ENCODE measurements at places on chromosomes 5 and 9.

- no peak for DNase-seq
These were observed 46.8 kb downstream of the FBN2 start for GRCh38 chr5:128491291-128491690.

DNA sequence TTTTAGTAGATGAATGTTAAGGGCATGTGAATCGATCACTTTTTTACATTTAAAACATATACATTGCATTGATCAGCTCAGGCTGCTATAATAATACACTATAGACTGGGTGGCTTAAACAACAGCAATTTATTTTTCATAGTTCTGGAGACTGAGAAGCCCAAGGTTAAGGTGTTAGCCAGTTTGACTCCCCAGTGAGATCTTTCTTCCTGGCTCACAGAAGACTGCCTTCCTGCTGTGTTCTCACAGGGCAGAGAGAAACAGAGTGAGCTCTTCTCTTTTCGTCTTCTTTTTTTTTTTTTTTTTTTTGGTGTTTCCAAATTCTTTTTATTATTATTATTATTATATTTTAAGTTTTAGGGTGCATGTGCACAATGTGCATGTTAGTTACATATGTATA is 56.4 kb downstream of the SPEF2 start:
- DNase-seq: no peak

DNA sequence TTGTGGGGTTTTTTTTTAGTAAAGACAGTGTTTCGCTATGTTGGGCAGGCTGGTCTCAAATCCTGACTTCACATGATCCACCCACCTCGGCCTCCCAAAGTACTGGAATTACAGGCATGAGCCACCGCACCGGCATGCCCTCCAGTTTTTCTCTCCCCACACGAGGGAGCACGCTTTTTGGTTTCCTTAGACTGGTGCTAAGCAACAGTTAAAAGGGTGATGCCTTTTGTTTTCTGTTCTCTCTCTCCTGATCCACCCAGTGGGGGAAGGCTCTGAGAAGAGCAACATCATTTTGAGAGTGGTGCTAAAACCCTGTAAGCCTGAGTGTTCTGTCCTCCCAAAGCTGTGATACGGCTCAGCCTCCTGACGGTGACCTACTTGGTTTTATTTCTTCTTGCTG is 146.6 kb downstream of the MAN2A1 start:
- DNase-seq: no peak

DNA sequence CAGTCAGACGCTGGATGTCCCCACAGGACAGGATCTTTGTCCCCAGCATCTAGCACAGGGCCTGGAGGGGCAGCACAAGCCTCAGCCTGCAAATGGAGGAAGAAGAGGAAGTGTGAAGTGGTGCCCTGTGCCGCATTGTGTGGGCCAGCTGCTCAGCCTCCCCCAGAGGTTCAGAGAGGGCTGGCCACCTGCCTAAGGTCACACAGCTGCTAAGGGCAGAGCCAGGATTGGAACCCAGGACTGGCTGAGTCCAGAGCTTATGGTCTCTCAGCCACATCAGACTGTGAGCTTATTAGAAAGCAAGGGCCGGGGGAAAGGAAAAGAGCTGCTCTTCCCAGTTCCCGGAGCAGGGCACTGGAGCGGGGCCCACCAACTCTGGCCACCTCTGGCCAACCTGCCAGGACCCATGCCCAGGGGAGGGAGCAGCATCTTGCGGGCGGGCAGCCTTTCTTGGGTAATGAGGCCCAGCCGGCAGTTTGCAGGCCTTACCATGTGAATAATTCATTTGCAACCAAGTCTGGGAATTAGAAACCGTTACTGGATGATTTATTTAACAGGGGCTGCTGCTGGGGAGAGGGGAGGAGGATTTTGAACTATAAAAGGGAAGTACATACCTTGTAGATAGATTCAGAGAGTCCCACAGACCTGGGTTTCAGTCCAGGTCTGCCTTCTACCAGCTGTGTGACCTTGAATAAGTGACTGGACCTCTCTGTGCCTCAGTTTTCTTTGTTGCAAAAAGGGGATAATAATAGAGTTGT is 11.6 kb upstream of the CRB2 start:
- DNase-seq: no peak

DNA sequence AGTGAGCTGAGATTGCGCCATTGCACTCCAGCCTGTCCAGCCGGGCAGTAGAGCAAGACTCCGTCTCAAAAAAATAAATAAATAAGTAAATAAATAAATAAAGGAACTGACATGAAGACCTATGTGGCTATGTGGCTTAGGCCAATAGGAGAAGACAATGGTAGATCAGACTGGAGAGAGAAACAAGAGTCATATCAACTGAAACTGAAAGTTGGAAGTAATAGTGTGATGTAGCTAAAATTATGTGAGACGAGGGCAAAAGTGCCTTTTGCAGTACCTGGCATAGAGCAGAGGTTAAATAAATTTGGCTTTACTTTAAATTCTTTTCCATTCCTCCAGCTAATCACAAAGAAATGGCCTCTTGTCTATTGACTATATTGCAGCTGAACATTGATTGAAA is 7.3 kb downstream of the FBP2 start:
- DNase-seq: no peak

DNA sequence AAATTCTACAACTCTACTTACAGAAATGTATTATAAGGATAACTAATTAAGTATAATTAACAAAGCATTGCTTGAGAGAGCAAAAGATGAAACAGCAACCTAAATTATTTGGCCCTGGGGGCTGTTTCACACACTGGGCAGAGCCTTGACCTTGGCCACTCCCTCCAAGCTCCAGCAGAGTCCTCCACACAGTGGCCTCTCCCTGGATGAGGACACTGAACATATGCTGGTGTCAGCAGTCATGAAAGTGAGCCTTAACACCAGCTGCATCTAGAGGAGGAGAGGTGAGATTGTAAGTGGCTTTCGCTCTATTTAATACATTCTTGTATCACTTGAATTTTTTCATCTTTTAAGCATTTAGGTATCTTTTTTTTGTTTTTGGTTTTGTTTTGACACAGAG is 23.3 kb upstream of the ZDHHC12 start:
- DNase-seq: no peak

- no peak for DNase-seq
These were observed 313.8 kb downstream of the ARRDC3 start for GRCh38 chr5:91069364-91069763.

DNA sequence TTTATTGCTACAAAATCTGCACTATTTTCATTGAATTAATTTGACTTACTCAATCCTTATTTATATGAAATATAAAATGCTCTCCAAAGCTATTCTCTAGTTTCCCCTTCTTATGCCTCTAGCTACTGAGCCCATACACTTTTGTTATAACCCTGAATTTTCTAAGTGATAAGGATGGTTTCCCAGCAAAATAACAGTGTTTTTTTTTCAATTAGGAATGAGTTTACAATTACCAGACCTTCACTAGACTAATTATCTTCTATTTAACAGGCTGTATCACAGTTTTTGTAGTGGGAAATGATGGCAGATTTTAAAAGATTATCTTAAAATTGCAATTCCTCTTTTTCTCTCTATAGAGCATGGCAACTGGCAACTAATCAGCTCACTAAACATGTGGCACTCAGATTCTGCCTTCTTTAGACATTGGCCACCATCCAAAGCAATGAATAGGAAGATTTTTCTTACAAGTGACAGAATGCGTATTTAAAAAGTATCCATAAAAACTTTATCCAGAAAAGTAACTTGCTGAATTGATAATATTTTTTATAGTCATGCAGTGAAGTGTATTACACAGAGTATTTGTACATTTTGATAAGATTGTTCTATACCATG is 585.7 kb upstream of the ZNF608 start:
- no peak for DNase-seq

DNA sequence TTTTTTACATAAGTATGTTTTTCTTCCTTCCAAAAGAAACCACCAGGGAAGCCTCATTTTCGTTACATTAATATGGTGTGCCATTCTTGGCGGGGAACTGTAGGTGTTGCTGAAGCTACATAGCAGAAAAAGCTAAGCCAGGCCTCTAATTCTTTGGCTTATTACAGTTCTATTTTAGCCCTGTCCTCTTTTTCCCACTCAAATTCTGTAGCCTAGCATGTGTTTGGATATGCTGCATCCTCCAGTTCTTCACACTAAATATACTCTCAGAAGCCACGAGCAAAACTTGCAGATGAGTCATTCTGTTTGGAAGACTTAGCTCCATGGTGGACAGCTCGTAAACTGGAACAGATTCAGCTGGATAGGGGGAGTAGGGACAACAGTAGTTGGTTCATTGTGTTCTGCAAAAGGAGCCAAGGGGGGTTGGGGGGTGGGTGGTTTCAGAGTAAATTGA is 369.4 kb downstream of the TMEM161B start:
- DNase-seq: no peak

- DNase-seq: no peak
These were observed 571.8 kb upstream of the CDH18 start for GRCh38 chr5:20559845-20560244.

DNA sequence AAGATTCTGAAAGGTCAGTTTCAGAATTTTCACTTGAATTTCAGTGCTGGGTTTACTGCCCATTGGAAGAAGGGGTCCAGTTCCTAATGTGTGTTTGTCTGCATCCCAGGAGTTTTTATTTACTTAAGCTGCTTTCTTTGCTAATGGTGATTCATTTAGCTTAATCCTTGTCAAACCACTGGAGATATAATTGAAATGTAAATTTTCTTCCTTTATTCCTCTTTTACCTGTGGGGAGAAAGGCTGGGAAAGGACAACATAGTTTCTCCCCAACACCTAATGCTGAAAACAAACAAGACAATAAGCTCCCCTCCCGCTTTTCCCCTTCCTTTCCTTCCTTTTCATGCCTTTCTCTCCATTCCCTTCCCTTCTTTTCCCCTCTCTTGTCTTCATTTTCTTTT is 185.8 kb downstream of the KCTD16 start:
- no peak for DNase-seq

DNA sequence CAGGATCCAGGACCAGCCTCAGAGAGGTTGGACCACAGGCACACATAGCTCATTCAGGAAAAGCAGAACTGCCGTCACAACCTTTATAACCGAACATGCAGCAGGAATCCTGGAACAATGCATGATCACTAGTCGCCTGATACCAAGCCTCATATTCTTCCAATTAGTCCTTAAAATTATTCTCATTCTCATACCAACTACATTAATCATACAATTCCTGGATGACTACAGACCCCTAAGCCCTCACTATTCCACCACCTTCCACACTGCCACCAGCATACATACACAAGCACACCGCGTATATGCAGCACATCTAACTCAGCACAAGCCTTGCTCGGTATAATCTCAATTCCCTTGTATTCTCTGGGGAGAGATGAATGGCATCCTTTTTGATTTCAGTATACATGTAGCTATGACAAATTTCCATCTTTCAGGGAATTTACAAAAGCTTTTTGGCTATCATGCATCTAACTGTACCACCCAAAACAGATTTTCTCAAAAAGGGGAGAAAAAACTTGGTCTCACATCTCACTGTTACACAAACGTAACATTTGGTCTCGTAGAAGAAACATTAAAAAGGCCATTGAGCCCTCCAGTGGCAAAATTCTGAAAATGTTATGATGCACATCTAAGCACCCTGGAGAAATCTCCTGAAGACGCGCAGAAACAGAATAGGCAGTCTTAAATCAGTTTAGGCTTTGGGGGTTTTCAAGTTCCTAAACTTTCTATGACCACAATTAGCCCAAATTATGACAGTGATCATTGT is 46.2 kb downstream of the MCTP1 start:
- no peak for DNase-seq

- no peak for DNase-seq
These were observed 128.9 kb downstream of the NXNL2 start for GRCh38 chr9:88663771-88664419.

- DNase-seq: no peak
These were observed 136.5 kb upstream of the LIFR start for GRCh38 chr5:38692781-38693527.

DNA sequence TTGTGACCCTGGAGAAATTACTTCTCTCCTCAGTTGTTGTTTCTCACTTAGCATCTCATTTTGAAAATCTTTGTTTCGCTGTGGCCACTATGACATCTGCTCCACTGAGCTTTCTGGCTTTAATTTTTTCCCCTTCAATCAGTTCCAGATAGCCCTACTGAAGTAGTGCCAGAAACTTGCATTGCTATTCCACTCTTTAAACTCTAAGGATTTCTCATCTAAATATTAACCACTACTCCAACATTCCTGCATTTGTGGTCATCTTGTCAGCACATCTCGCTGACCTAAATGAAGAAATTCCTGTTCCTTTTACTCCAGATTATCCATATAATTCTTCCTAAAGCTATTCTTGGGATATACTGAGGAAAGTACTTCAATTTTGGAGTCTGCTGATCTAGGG is 15.3 kb upstream of the NOL6 start:
- no peak for DNase-seq

DNA sequence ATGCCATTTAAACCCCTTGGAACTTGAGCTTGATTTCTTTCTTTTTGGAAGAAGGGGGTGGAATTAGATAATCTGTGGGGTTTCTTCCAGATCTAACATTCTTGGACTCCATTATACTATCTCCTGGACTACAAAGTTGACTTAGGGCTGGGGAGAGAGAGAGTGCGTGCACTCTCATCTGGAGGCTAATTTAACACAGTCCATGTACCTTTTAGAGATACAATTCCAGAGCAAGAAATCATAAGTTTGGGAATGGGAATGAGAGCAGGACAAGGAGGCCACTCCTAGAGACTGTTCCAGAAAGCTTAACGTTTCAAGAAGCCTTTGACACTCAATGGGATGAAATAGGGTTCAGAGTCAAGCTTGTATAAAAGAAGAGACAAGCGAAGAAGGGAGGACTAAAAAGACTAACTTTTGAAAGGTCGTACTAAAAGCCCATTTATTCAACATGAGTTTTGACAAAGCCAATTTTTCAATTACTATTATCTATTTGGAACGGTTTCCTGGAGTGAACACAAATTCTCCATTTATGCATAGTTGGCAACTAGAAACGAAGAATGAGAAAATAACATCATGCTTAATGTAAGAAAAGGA is 83.4 kb downstream of the ACTL7B start:
- DNase-seq: no peak

GRCh38 chr5:109062664-109063063 is 315.0 kb downstream of the FER start:
- DNase-seq: no peak

- DNase-seq: no peak
These were observed 16.6 kb downstream of the VAV2 start for GRCh38 chr9:133975511-133975910.

- DNase-seq: no peak
These were observed 22.8 kb upstream of the SLC25A51 start for GRCh38 chr9:37926737-37927118.

- no peak for DNase-seq
These were observed 203.9 kb upstream of the RASEF start for GRCh38 chr9:83266666-83267496.

DNA sequence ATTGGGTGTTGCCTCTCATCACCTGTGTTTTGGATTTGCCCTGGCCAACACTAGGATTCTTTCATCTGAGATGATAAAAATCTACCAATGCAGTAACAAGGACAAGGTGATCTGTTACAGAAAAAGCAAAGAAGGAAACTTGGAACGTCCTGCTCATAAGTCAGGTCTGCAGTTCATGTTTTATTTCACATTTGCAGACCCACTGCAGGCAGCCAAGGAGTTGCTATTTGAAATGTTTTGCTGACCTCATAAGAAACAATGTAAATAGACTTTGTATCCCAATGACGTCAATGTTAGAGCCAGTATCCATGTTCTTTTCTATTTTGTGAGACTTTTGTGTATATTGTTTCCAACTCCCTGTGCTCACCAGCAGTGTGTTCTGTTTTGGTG is 312.9 kb downstream of the DEPDC1B start:
- no peak for DNase-seq

All from effector CD4-positive, alpha-beta T cell (primary cell).